ENCODE measurements at places on chromosomes 7 and 10.

GRCh38 chr10:77532068-77532467, 105.5 kb downstream of the KCNMA1 start:
- no peak for DNase-seq

DNA sequence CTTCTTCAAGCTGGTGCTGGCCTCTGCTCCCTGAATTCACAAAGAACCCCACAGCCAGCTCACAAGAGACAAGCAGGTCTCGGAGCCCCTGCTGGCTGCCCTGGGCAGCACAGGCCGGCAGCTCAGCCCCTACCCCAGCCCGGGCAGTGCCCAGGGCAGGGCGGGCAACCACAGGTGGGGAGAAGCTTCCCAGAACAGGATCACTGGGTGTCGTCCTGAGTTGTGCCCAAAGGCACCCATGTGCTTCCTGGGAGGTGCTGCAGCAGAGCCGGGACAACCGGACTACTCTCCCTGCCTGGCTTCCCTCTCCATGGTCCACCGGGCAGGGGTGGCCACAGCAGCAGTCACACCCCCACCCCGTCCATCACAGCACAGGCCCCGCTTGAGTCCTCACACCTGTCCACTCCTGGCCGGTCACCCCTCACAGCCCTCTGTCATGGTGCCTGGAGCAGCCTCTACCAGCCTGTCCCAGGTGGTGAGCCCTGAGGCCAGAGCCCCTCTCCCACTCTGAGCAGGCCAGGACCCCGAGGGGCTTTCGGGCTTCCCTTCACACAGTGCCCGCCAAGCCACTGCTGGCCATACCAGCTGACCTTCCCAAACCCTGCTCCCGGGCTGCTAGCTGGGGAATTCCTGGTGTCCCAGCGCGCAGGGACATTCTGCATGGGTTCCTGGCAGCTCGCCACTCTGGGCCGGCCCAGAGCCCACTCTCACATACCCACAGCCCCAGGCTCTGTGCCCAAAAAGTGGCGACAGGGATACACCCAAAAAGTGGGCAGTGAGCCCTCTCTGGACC, 3.1 kb downstream of the RASGEF1A start:
- DNase-seq = no peak

DNA sequence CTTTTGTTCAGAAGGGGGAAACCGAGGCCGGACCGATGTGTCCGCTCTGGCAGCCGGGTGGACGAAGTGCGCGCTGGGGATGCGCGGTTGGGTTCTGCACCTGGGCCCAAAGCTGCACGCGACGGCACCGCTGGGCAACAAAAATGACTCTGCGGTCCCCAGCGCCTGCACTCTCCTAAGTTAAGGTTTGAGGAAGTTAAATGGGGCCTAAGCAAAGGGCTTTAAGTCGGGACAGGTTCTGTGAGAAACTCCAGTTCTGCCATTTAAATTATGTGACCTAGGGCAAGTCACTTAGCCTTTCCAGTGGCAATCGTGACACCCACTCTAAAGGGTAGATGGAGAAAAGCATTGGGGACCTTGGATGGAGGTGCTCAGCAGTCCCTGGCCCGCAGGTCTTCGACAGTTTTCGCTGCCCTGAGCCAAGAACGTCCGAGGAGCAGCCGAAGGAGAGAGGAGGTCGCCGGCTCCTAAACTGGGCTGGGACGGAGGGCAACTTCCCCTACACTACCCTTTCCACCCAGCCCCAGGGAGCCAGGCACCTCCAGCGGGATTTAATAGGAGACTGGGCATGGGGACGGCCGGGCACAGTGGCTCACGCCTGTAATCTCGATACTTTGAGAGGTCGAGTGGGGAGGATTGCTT, 534 bp upstream of the ACBD5 start:
- DNase-seq = no peak

GRCh38 chr7:151810441-151811232, 66.3 kb downstream of the PRKAG2 start:
- no peak for DNase-seq

DNA sequence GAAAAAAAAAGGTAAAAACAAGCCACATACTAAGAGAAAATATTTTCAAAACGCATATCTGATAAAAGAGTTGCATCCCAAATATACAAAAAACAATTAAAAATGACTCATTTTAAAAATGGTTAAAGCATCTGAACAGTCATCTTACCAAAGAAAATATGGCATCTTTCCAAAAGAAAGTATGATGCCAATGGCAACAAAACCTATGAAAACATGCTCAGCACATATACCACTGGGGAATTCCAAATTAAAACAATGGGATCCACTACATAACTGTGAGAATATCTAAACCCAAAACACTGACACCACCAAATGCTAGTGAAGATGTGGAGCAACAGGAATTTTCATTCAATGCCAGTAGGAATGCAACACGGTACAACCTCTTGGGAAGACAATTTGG, 39.3 kb downstream of the VSTM2A start:
- DNase-seq = no peak

- no peak for DNase-seq
Observed at GRCh38 chr10:70652761-70653657, 19.3 kb upstream of the ADAMTS14 start.

- DNase-seq = no peak
Observed at GRCh38 chr10:86580521-86580891, 58.9 kb upstream of the WAPL start.

- no peak for DNase-seq
Observed at GRCh38 chr7:48681006-48681405, 243.3 kb upstream of the CDC14C start.

- DNase-seq = no peak
Observed at GRCh38 chr10:117226813-117227451, 14.0 kb upstream of the SLC18A2 start.

GRCh38 chr7:151757274-151757673, 119.6 kb downstream of the PRKAG2 start:
- no peak for DNase-seq

GRCh38 chr10:19847321-19847720, 31.1 kb downstream of the PLXDC2 start:
- DNase-seq = no peak

DNA sequence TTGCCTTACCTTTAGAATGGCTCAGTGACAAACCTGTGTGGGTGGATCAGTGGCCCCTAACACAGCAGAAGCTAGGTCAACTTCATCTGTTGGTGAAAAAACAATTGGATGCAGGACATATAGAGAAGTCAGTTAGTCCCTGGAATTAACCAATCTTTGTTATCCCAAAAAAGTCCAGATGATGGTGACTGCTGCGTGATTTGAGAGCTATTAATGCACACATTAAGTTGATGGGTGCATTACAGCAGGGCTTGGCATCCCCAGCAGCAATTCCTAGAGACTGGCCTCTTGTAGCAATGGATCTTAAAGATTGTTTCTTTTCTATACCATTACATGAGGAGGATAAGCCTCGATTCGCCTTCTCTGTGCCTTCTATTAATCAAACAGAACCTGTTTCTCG, 33.3 kb downstream of the OR13A1 start:
- DNase-seq = no peak

- peak; percentile 53 for DNase-seq
Observed at GRCh38 chr7:135743907-135744731, 4.5 kb downstream of the FAM180A start.

DNA sequence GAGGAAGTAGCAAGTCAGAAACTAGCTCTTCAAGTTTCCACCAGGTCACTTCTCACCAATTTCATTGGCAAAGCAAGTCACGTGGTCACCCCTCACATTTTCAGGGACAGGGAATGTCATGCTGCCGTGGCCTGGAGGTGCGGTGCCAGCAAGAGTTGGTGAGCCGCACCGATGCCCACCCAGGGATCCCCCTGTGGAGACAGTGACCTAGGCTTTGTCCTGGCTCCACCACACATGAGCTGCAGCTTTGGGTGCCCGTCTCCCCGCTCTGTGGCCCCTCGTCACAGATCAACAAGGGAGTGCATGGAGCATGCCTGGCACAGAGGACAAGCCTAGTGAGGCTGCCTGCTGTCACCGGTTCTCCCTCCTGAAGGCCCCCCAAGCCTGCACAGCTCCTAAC, 226.7 kb upstream of the PPP2R2D start:
- DNase-seq = no peak

DNA sequence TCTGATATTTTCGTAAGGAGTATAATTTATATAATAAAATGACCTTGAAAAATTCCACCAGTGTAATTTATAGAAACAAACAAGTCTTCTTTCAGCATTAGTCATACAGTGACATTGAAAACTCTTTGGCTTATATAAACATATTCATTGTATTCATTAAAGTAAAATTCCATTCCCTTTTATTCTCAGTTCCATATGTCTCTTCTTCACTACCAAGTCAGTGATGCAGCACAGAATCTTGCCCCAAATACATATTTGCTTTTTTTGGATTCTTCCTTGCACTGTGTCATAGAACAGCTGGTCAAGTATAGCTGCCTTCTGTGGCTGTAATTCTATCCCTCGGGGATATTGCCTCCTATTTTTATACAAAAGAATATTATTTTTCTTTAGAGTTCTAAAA, 884.5 kb upstream of the POT1 start:
- DNase-seq = no peak

- no peak for DNase-seq
Observed at GRCh38 chr7:130875901-130876300, 141.9 kb upstream of the KLF14 start.

DNA sequence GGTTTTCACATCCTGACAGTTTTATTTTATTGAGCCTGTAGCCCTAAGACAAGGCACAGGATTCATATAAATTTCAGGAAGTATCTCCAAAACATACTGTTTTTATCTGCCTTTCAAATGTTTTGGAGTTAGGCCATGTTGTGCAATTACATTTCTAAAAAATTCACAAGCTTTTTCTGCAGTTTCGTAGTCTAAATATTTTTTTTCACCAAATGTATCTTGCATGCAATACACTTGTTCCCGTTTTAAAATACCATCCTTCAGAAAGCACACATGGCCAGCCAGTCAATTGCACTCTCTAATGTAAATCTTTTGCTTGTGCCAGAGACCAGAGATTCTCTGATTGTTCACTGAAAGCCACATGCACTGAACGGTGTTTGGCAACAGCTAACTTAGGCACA, 161.5 kb upstream of the PRKCQ start:
- no peak for DNase-seq

GRCh38 chr10:16735671-16736070, 81.6 kb downstream of the RSU1 start:
- DNase-seq = no peak

GRCh38 chr7:29292886-29293658, 98.5 kb downstream of the CHN2 start:
- DNase-seq = no peak

DNA sequence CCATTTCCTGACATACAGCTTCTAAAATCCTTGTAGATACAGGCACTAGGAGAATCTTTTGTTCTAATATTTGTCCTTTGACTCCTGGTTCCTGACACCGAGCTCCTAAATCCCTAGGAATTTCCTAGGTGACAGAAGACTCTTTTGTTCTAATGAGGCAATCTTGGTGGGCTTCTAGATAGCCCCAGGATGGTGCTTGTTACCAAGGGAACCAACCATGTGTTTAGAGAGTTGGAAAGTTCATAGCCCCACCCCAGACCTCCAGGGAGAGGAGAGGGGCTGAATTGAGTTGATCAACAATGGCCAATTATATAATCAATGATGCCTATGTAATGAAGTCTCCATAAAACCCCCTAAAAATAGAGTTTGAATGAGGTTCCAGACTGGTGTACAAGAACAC, 145.1 kb downstream of the JMJD1C start:
- no peak for DNase-seq

DNA sequence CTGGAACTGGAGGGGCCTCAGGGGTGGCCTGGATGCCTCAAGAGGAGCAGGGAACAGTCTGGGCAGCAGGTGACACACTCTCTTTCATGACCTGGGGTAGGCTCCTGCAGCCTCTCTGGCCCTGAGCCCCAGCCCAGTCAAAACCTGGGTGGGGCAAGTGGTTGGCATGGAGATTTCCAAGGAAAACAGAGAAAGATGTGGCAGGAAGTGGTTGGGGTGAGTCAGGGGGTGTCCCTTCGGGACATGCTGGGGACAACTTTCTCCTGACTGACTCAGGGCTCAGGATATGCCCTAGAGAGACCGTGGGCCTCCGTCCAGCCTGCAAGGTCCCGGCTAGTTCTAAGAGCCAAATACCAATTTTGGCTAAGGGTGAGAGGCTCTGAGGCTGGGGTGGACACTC, 2.9 kb downstream of the AQP1 start:
- no peak for DNase-seq

DNA sequence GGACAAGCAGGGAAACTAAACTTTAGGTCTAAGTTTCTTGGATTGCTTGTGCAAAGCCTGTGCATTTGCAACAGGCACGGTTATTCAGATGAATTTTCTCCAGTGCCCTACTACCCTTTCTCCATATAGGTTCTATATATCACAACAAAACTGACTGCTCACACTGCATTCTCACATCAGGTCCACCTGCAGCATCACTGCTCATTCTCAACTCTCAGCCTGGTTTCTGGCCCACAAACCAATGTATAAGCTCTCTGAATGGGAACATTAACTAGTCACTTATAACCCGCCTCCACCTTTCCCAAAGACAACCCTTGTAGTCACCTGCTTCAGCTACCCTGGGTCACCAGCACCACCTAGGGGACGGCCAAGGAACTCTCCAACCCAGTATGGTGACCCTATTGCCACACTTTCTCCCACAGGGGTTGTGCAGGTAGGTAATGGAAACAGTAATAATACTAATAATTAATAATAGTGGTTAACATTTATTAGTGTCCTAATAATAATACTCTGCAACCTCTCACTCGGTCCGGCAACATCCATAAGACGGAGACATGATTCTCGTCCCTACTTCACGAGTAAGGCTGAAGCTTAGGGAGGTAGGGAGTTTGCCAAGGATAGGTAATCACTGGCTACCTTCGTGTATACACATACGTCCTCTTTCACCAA, 97.3 kb downstream of the CLEC2L start:
- no peak for DNase-seq

DNA sequence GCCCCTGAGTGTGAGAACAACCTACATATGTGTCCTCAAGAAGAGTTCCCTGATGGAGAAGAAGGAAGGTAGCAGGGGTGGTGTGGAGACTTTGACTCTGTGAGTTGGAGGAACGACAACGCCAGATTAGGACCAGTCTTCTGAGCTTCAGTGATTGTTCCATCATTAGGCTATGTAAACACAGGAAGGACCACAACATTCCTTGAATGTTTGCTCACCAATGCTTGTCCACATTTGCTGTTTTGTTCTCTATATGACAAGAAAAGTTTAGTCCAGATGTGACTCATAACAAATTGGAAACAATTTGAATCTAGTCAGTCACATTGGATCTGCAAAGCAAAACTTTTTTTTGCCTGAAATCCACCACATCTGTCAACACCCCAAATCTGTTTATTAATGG, 62.7 kb downstream of the ENTPD1 start:
- no peak for DNase-seq

Data from NCI-H1092 (cell line).